ENCODE measurements at places on chromosomes 12 and 14.

DNA sequence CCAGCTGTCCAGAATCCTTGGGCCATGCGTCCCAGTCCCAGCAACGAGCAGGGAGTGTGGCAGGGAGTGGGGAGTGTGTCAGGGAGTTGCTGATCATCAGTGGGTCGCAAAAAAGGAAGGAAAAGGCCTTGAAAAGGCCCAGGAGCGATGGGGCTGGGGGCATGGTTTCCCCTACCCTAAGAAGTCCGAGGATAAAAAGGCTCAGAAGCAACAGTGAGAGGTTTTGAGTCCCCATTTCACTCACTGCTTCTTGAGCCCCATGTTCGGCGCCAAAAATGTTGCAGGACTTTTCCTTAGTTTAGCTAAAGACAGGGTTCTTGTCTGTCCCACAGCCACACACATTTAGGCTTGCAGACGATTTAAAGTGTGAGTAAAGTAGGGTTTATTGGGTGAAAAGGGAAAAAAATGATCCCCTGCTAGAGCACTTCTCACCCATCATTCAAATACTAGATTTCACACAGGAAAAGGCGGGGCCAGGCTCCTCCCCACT lies 189.5 kb downstream of the KCNC2 start:
- DNase-seq: no peak

GRCh38 chr12:51661836-51662235 lies 70.8 kb downstream of the SCN8A start:
- DNase-seq: no peak

- DNase-seq: peak; percentile 67
Measured at GRCh38 chr12:97275728-97276590, 186.6 kb upstream of the RMST start.

DNA sequence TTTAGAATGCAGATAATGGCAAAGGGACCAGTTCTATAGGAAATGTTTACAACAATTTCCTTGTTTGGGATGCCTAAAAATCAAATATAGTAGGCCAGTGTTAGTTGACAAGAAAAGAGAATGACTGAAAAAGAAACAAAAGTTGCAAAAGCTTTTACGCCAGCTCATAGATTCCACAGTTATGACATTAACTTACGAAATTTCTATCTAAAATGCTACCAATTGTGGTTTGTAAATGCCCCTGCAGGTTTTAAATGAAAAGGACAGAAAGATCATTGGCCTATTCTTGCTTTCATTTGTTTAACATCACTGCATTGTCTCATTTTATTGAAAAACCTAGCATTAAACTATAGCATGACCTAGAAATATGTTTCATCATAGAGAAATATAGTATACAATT lies 345.8 kb downstream of the CCDC91 start:
- no peak for DNase-seq

DNA sequence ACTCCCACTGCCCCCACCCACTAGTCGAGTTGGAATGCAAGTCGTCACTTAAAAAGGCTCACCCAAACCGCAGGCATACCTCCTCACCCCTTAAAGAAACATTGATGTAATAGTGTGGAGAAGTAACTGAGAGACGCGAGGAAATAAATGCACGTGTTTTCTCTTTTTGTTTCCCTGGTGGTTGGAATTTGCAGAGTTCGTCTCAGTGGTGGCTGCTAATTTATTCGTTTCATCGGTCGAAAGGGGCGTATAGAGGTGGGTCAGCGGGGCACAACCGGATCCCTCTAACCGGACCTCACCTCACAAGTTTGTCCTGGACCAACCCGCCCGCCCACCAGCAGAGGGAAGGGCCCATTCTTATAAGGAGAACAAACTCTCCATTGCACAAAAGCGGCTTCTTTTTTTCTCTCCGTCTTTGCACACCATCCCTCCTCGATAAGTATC lies 5.0 kb upstream of the NPAS3 start:
- DNase-seq: no peak

- no peak for DNase-seq
Measured at GRCh38 chr12:20411345-20411744, 43.0 kb downstream of the PDE3A start.

DNA sequence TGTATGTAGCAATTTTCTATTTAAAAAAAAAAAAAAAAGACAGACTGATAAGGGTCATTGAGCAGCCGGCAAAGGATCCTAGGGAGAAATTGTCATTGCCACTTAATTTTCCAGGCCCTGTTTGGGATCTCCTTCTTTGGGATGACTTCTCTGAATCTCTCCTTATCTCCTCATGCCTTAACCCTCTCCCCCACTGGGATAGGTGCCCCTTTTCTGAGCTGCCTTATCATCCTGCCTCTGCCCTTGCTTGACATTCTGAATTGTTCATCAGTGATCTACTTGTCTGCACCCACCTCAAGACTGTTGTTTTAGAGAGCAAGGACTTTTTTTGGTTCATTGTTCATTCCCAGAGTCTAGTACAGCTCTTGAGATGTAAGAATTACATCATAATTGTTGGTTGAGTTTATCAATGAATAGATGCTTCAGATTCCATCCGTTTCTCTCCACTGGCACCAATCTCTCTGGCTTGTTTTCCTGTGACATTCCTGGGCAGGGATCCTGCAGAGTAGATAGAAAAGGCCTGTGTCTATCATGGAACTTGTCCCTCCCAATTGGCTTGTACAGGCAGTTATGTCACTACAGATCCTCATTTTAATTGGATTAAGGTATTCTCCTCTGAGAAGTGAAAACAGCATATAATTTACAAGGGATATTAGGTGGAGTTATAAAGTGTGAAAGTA lies 42.6 kb downstream of the SOCS2 start:
- no peak for DNase-seq

DNA sequence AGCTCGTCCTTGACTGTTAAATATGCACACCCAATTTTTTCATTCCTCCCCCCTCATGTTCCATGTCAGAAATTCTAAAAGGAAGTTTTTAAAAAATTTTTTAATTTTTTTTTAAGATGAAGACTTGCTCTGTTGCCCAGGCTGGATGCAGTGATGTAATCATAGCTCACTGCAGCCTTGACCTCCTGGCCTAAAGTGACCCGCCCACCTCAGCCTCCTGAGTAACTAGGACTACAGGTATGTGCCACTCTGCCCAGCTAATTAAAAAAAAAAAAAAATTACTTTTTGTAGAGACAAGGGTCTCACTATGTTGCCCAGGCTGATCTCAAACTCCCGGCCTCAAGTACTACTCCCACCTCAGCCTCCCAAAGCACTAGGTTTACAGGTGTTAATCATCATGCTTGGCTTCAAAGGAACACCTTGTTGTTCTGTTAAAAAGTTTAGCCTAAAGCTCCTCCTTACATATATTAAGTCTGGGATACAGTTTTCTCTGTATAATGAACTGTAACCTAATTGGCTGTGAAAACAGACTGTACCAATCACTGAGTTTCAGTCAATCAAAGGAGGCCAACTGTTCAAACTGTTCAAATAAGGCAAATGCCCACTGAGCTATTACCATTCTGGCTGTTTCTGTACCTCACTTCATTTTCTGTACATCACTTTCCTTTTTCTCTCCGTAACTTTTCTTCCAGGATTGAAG lies 17.8 kb downstream of the SDR9C7 start:
- no peak for DNase-seq

GRCh38 chr14:68979021-68979721 lies at the start of gene ACTN1:
TSS of gene ACTN1 (minus strand) at chr14:68979302. CDS start at chr14:68979056, 246 bp downstream.
- DNase-seq: peak; percentile 96

DNA sequence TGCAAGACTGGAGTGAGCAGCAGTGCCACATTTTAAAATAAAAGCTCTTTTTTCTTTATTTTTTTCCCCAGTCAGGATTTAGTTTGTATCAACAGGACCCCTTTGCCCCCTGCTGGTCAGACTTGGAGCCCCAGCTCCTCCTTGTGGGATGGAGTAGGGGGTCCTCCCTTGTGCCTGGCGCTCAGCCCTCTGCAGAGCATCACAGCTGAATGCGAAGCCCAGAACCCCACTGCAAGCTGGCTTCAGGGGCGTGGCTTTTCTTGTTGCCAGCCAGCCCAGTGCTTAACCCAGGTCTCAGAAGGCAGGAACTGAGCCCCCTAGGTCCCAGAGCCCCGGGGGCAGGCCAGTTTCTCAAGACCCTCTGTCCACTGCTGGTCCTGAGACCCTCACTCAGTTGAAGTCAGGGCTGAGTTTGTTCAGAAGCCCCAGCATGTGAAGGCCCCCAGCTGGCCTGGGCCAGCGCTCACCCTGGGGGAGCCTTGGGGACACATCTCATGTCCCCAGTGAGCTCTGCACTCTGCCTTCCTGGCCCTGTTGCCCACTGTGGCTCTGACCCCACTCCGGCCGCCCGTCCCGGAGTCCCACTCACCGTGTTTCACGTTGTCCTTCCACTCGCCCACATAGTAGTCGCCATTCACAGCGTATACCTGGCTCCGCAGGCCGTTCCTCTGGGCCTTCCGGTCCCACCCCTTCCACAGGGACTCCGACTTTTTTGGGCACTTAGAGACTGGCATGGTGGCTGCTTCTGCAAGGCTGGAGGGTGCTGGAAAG lies 519 bp downstream of the MORN3 start:
- no peak for DNase-seq

GRCh38 chr12:79689477-79690141 lies 1.2 kb downstream of the PAWR start:
- DNase-seq: no peak

GRCh38 chr12:39272871-39273655 lies 169.9 kb downstream of the KIF21A start:
- peak; percentile 22 for DNase-seq

DNA sequence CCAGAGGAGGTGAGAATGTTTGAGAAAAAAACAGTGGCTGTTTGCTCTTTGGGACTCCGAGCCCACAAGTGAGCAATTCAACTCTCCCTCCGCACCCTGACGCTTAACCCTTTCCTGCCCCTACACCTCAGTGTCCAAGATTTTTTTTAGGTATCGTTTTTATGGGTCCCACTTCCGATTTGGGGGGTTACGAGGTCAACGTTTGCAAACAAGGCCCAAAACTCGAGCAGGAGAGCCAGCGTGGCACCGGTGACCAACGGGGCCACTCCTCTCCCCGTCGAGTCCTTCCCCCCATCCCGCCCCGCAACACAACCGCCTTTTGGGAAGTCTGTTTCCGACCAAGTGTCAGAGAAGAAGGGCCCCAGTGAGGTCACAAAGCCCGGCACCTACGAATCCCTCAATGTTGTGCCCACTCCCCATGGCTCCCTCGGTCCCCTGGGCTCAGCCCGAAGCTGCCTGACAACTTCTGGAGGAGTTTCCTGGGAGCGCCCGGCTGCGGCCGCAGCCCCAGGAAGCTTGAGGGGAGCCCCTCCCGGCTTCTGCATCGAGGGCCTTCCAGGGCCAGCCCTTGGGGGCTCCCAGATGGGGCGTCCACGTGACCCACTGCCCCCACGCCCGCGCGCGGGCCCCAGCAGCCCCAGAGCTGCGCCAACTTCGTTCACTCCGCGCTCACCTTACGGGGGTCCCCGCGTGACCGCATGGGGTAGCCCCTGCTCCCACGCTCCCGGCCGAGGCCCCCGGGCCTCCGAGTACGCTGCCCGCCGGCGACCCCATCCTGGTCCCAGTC lies 1.2 kb downstream of the CDK2AP1 start:
- no peak for DNase-seq

DNA sequence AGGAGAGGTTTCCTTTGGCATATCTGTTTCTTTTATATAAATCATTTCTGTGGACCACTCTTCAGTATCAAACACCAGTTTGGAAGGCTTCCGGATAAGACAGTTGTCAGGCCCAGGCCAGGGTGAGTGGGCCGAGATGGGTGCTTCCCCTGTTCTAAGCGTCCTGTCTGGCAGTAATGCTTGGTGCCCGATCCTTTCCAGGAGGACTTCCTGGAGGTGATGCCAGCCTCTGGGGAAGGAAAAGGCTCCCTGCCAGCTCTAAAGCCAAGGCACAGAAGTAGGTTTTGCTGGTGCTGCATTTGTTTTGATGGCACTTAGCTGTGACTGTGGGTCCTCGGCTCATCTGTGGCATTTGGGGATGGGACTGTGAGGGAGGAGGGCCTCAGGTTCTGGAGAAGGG lies 124.4 kb upstream of the RTL1 start:
- no peak for DNase-seq

DNA sequence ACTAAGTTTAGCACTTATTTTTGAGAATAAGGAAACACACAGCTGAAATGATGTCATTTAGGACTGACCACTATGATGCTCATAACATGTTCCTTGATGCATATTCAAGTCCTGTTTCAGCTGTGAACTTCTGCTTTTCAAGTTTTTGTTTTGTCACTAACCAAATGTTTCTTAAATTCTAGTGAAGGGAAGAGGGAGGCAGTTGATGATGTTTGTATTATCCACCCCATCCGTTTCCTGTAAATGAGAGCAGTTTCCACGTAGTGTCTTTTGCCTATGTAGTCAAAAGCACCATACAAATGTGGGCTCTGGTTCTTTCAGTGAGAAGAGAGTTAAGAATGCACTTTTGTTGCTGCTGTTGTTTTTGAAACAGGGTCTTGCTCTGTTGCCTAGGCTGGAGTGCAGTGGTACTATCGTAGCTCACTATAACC lies 491.8 kb downstream of the PCNX1 start:
- DNase-seq: no peak

GRCh38 chr12:62873116-62873825 lies 61.7 kb downstream of the PPM1H start:
- DNase-seq: no peak

DNA sequence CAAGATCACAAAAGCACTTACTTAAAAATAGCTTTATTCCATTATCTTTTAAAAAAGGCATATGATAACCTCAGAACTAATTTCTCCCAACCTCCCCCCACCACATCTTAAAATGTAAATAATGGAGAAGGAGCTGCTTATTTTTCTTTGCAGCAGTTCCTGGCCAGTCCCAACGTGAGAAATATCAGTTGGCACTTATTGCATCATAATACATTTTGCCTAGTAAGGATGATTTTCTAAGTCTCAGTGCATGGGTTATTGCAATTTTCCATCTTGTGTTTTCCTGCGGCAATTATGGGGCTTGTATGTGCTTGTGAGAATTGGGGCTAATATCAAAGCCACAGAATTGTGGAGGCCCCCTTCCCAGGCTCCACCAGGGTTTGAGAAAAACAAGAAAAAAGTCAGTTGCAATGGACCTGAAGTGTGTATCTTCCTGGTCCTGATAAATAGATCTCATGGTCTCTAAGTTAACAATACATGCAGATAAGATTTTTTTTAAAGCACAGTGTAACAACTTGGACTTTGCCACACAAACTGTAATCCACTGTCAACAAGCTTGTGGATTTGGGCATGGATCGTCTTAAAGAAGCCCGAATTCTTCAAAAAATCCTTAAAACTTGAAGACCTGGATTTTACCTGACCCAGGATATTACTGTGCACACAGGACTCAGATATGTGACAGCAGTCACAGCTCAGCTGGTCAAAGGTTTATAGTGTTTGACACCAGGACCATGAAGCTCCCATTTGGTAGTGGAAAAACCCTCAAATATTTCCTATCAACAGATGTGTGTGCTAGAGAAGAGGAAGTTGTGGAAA lies 2.8 kb upstream of the WSB2 start:
- DNase-seq: no peak
